ENCODE measurements at places on chromosomes 7 and 10.

- DNase-seq = no peak
Measured at GRCh38 chr10:23345861-23346260, 1.3 kb upstream of the C10orf67 start.

DNA sequence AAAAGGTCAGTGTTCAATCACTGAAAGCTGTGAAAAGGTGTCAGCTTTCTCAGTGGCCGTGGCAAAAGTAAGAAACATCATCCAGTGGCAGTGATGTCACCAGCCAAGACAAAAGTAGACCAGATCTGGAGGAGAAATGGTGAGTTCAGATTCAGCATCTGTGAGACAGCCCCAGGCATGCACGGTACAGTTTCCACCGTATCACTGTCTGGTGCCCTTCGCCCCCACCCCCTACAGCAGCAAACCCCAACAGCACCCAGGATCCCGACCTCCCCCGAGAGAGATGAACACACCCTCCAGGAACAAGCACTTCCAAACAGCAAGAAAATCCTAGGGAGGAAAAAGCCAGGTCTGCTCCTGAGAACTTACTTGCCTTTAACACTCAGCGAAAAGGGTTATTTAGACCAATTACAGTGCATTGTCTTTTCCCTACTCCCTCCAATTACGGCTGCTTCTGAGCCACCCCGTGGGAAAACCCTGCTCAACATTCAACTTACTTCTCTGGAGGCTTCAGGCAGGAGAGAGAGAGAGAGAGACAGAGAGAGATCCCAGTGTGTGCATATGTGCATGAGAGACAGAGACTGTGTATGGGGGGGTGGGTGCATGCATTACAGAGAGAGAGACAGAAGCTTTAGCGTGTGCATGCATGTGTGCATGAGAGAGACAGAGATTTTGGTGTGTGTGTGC, 189.6 kb downstream of the GRID1 start:
- no peak for DNase-seq

DNA sequence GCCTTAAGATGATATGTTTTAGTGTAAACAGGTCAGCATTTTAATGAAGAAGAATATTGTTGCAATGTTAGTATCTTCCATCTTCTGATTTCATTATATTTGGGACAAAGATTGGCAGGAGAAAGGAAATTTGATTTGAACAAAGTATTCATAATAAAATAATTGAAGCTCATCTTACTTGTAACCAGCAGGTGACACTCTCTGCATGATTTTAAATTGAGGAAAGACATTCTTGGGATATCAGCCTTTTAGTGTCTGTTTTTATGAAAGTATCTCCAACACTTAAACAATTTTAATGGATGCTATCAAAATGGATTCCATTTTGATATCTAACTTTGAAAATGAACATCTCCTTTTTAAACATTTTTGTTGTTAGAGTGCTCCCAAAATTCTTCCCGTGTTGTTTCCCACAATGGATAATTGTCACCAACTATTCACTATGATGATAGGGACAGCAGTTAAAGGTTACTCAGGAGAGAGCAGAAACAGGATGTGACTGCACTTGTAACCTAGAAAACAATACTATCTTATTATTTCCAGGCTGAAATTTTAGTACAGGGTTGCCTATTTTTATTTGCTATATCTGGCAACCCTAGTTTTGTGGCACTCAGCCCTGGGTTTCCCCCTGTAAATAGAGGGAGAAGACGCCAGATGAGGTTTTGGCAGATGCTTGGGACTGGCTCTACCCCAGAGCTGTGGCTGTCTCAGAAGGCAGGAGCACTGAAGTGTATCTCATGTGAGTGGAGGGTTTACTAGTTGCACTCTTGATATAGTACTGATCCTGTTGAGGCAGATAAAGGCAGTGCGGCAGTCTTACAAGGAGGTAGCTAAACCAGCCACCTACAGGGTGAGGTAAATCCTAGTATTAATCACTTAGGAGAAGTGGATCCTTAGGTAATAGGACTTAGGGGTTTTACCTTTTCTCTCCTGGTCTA, 31.0 kb upstream of the ABCB4 start:
- DNase-seq = no peak

DNA sequence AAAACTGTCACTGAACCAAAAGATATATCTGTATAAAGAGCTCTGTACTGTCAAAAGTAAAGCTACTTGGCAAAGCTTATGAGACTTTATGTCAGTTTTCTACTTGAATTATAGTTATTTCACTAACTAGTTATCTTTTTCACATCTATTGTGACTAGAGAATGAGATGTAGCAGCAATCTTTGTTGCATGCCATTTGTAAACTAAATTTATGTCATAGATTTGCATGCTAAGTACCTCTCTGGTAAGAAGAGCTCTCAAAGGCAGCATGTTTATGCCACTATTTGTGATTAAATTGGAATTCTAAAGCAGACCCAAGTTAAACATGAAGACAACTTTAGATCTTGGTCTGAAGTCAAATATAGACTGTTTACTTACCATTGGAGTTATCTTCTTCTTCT, 300.6 kb downstream of the CNTNAP2 start:
- DNase-seq = no peak

- DNase-seq = no peak
Measured at GRCh38 chr10:10792681-10793080, 225.0 kb upstream of the CELF2 start.

- no peak for DNase-seq
Measured at GRCh38 chr10:120972259-120972658, 121.1 kb downstream of the WDR11 start.

GRCh38 chr7:12674053-12674452, 13.4 kb upstream of the ARL4A start:
- DNase-seq = no peak

DNA sequence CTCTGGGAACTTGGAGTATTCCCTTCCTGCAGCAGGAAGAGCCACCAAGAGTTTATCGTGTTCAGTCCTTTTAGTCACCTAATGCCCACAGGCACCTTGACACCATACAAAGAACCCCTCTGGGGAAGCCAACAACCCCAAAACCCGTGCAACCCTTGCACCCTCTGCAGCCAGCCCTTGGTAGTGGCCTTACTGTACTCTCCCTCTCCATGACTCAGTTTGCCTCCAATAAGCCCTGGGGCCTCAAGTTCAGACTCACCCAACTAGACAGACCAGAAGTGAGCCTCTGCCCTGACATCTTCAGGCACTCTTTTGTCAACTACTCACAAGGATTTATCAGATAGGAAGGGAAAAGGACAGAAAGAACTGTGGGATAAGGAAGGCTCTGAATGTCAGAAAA, 30.9 kb downstream of the KCNMA1 start:
- DNase-seq = no peak

- no peak for DNase-seq
Measured at GRCh38 chr7:23759671-23760391, 49.8 kb downstream of the STK31 start.

GRCh38 chr10:4127518-4128315, 342.7 kb upstream of the KLF6 start:
- no peak for DNase-seq

- DNase-seq = peak; percentile 18
Measured at GRCh38 chr10:93461807-93462178, 20.3 kb downstream of the MYOF start.

- DNase-seq = no peak
Measured at GRCh38 chr7:70764701-70765208, 367.2 kb upstream of the GALNT17 start.

DNA sequence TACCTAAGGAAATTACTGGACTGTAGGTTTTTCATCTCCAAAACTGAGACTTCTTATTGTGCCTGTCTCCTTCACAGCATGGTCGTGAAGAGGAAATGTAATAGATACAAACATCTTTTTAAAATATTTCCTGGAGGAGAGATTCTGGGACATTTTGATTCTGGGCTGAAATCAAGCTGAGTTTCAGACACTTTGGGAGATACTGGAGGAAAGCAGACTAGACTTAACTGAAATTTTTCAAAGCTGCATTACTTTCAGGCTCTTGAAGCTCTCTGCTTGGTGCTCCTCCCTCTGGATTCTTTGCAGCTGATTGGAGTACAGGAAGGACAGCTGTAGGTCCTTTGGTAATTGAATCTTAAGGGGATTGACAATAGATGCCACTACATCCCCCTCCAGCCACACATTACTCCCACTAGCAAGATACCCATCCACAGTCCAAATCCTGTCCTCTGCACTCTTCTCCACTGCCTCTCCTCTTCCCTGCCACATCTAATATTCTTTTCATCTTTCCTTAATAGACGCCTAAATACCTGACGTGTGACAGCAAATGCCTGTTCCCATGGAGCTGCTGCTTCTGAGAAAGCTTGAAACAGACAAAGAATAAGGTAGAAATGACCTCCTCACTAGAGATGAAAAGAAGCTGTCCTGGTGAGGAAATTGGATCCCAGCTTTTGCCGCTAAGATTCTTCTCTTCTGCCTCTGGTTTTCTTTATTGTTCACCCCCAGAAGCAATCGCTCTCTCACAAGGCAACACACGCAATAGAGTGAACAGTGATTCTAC, 111.5 kb upstream of the PHYHIPL start:
- DNase-seq = peak; percentile 8

GRCh38 chr7:148982654-148983199, 45.6 kb downstream of the PDIA4 start:
- DNase-seq = no peak

- DNase-seq = no peak
Measured at GRCh38 chr10:93379731-93380575, 102.2 kb downstream of the MYOF start.

DNA sequence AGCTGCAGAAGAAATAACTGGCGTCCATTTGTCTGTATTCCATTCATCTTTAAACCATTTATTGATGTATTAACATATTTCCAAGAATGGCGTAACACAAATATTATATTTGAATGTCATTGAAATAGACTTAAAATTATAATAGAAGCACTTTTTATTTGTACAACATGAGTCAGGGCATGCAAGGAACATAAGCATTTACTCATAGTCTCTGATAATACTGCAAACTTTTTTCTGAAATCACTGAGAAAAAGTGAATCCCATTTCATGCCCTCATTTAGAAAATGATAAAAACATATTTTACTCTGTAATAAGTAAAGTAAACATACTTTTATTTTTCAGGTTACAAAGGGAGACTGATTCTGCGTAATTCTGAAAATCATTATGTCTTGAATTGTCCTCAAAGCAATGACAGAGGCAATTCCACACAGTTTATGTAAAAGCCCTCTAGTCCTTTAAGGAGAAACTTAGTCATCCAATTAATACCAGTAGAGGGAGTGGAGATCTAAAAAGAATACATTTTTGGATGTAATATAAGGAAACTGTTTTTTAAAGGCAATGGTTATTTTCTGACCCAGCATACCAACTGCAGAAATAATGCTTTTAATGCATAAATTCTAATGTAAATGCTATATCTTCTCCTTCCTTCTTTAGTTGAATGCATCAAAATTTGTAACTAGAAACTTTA, 58.1 kb downstream of the AGMO start:
- no peak for DNase-seq

DNA sequence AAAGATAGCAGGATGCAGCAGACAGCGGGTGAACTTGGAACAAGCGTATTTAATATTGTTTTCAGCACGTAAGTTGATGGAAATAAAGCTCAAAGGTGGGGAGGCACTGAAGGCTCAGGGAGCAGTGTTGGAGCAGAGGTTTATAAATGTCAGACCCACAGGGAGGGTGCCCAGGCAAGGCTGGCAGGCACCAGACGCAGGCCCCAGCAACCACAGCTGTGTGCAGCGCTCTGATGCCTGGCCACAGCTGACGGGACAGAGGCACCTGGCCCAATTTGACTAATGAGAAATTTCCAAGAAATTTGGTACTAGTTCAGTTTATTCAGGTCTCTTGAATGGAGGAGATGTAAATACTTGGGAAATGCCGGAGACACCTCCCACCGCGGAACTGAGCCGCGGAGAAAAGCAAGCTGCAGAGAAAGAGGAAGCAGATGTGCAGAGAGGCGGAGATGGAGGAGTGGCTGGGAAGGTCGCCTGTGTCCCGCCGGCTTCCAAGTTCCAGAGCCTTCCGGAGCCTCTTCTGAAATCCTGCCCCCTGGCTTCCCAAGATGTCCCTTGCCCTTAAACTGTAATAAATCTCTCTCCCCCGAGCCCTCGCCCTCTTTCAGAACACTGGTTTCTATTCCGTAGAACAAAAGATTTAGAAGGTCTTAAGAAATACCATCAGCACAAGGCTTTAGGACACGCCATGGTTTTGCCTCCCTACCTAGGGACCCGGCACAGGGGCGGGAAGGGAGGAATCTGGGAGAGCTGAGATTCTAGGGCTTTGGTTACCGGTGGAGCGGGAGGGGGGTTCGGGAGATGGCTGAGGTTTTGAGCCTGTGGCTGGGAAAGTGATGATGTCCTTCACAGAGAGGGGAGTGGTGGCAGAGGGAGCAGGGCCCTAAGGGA, 38.4 kb upstream of the PLXNA4 start:
- DNase-seq = peak; percentile 35

GRCh38 chr7:155667241-155667829, 22.9 kb downstream of the RBM33 start:
- no peak for DNase-seq

DNA sequence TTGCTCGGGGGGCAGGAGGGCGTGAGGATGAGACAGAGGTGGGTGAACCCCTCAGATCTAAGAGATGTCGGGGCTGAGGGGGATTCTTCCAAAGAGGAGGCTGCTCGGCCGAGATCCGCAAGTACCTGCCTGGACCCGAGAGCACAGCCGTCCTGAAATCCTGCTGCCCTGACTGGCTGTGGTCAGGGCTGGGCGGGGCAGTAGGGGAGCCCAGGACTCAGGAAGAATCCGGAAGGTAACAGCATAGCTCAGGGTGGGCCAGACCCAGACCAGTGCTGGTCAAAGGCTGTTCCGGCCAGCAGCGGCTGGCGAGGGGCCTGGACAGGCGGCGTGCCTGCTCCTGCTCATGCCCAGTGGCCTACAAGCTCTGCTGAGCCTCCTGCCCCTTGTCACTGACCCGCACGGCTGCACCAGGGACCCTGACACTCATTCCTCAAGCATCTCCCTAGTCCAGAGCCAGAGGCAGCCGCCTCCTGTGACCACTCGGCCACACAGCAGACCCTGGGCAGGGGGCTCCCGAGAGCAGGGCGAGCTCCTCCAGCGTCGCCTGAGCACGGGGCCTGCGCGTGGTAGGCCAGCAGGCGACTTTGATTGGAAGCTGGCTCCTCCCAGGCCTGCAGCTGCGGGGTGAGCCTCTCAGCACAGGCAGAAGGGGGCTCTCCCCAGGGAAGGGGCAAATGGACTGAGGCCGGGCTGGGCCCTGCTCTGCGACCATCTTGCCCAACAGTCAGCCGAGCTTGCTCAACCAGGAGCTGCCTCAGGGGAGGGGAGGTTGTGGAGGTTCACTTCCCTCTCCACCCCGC, 3.1 kb upstream of the ADAP1 start:
- DNase-seq = no peak

DNA sequence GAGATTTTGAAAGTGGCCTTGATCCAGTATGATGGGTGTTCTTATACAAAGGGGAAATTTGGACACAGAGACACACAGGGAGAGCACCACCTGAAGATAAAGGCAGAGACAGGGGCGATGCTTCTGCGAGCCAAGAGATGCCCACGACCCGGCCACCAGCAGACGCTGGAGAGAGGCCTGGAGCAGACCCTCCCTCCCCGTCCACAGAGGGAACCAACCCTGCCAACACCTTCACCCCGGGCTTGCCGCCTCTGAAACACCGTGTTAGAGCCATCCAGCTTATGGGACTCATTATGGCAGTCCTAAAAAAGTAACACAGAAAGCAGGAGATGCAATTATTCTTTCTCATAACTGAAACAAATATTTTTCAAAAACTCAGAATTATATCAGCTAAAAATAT, 303.3 kb upstream of the SHH start:
- DNase-seq = no peak

- DNase-seq = peak; percentile 28
Measured at GRCh38 chr7:15720849-15721471, 34.5 kb upstream of the MEOX2 start.

- DNase-seq = no peak
Measured at GRCh38 chr7:140275069-140275965, 98.5 kb upstream of the KDM7A start.
